ENCODE measurements at places on chromosomes 5 and 9.

DNA sequence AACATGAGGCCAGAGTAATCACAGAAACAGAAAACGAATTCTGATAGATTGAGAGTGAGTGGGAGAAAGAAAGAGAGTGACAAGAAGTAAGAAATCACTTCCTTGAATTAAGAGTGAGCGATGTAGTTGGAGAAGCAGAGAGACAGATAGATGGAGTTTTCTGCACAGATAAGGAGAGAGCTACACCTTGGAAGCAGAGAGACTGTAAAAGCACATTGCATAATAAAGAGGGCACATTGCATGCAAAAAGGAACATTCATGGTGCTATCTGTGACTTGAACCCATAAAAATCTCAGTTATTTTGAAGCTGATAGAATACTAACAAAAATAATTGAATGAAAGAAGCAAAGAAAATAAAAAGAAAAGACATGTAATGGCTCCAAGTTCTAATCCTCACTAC is 943.8 kb downstream of the NR2F1-AS1 start:
- no peak for DNase-seq

DNA sequence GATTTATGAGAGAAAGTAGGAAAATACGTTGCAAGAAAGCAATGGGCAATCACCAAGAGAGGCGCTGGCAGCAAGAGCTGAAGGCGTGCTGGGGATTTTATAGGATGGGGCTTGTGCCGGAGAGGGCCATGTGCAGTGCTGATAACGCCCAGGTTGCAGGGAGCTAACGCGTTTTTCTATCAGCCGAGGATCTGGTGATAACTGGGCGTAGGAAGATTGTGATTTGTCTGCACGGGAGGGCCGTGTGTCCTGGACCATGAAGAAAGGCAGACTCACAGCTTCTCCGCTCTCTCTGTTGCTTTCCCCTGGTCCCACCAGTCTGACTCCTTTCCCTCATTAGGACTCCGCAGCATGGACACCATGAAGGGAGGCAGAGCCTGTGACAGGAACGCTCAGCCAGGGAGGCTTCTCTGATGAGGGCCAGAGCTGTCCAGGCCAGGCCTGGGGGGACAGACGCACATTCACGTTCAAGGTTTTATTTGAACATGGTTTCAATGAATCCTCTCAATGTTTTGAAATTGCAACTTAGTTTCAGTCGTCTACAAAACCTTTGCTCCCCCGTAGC is 11.9 kb upstream of the CACNA1B start:
- DNase-seq = no peak

DNA sequence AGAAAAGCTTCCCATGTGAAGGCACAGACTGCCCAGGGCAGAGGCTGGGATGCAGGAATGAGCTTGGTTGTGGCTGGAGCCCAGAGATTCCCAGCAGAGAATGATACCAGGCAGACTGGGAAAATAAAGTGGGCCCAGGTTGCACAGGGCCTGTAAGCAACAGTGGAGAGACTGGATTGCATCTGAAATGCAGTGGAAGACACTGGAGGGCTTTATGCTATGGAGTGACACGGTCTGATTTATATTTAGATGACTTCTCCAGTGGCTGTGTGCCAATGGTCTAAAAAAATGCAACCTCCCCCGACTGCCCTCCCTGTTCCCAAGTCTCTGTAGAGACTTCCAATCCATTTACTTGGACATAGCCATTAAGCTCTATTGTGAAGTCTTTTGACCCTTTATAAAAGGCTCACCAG is 951.1 kb upstream of the DMAC1 start:
- DNase-seq = no peak

GRCh38 chr9:108687006-108687987 is 168.5 kb downstream of the ACTL7B start:
- no peak for DNase-seq

DNA sequence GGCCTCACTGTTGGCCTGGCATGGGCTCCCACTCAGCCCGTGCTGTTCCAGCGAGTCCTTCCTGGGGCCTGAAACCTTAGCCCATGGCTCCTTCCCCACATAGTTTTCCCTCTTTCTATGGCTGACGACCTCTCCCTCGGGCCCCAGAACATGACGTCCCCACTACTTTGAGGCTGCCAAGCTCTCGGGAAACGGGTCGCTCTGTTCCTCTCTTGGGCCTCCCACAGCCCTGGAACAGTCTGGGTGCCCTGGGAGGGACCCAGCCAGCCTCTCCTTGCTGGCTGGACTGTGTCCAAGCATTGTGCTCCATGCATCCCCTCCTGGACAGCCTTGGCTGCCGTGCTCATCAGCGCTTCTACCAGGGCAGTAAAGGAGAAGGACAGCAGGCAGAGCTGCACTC is 118.3 kb downstream of the SYK start:
- peak; percentile 77 for DNase-seq

DNA sequence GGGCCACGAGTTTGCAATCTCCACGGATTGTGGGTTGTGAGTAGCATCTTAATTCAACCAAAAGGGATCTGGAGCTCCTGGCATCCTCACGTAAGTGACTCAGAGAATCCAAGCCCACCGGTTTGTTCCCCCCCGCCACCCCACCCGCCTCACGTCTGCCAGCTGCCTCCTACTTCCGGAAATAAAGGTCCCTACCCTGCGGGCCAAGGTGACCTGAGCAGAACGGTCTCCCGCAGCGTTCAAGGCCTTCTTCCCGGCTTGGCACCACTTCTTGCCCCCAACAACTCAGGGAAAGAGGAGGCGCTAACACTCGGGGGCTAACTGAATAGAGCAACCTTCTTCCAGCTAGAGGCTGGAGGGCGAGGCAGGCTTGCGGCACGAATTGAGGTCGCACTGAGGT is 8.8 kb upstream of the GPRIN1 start:
- DNase-seq = no peak

DNA sequence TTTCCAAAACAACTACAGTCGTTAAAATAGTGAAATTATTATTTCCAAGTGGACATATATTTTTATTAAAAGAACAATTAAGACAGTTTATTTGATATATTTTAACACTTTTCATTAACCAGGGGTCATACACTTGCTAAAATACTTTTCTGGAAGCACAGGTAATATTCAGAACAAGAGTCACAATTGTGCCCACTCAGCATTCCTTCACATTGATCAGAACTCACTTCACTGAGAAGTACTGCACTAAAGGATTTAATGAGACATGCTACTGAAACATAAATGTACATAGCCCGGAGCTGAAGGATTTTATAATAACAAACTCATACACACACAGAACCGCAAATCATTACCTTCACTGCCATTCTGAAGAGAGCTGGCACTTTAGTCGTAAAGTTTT is 361.8 kb downstream of the ARL15 start:
- DNase-seq = no peak

GRCh38 chr9:112224401-112225289 is 49.5 kb upstream of the SUSD1 start:
- DNase-seq = no peak

- no peak for DNase-seq
Observed at GRCh38 chr9:125993466-125993865, 246.3 kb downstream of the PBX3 start.

- DNase-seq = no peak
Observed at GRCh38 chr5:91712718-91713117, 329.6 kb upstream of the ARRDC3 start.

GRCh38 chr9:125038166-125038565 is 97.3 kb upstream of the GOLGA1 start:
- no peak for DNase-seq

- DNase-seq = peak; percentile 68
Observed at GRCh38 chr9:129783516-129784361, 19.2 kb upstream of the TOR1B start.

DNA sequence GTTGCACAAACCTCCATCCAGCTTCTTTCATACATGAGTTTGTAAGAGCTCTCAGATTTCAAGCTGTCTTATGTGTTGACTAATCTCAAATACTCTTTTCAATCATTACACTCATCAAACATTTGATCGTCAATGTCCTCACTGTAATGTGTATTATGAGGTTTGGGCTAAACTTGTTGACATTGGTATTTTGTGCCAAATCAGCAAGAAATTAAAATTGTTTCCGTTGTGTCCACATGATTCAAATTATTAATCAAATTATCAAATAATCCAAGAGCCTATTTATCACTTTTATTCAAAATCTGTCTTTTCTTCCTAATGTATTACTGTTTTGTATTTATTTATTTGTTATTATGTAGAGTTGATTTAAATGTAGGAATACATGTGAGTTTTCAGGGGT is 283.4 kb downstream of the GAS1 start:
- DNase-seq = no peak

DNA sequence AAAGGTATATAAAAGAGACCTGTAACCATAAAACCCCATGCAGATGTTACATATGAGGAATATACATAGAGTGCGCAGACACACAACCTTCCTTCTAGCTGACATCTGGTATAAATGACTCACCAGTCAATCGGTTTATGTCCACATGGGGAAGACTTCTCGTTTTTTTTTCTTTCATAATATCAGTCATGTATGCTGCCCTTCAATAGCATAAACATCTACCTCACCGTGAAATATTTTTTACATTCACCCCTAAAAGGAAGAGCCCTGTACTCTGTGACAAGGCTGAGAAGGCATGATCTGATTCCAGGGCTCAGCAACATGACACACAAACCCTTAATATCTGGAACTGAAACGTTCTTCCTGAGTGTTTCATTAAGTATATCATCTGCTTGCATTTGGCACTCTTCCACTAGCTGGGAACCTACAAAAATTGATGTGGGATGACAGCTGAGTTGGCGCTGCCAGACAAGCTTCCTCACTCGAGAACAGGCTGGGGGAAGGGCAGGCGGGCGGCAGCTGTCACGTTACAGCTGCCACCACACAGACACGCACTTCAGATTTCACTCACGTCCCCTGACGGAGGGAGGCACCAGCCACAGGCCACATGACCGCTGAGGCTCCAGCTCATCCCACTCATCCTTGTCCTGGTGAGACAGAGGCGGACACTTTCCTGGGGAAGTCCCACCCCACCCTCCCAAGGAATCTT is 74.2 kb downstream of the SHB start:
- peak; percentile 87 for DNase-seq

DNA sequence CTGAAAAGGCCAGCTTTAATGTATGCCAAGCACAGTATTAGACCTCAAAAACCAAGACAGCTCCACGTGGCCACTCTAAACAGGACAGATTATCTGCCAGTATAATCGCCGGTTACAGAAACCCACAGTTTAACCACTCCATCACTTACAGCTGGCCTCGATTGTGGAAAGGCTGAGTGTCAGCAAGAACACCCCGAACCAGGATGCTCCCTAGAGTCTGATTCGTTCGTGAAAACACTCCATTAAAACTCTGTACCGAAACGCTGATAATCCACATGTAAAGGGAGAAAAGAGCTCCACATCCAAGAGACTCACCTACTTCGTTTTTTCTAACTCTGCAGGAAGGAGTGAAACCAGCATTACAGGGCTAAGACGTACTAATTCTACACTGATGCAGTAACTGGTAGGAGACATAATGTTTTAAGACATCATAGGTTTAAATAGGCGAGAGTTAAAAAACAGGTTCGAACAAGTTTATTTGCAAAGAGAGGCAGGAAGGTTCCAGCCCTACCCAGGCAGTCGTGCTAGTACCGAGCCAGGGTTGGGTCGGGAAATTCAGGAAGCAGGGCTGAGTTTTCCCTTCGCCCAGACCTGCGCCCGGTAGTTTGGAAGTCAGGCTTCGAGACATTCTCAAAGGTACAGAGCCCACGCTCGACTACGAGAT is 949 bp downstream of the SERINC5 start:
- DNase-seq = no peak

DNA sequence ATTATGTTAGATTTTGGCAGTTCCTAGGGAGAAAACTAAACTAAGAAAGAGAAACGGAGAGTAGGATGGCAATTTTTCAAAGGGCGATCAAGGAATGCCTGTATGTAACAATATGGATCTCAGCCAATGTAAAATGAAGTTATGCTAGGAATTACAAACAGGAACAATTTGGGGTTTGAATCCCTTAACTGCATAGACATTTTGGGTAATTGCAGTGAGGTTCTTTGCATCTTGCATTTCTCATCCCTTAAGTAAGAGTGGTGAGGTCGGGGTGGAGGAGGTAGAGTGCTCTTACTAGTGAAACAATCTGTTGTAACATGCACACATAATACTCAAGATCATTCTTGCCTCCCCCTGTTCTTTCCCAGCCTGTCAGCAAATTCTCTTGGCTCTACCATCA is 137.6 kb downstream of the NPR3 start:
- no peak for DNase-seq
